ENCODE measurements at places on chromosomes 2 and 18.

DNA sequence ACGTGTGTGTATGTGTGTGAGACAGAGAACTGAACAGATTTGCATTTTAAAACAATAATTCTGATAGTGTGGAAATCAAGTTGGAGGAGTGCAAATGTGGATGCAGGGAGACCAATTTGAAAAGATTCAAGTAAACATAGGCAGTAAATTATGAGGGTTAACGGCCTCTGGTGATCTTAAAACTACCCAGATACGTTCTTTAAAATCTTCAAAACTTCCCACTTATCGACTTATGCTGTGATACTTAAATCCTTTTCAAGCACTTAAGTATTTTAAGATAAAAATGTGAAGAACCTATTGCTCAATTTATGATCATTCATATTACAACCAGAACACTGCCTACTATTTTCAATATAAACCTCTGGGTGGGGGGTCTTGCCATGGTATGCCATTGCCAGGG lies 37.7 kb upstream of the CDC42EP3 start:
- no peak for DNase-seq

DNA sequence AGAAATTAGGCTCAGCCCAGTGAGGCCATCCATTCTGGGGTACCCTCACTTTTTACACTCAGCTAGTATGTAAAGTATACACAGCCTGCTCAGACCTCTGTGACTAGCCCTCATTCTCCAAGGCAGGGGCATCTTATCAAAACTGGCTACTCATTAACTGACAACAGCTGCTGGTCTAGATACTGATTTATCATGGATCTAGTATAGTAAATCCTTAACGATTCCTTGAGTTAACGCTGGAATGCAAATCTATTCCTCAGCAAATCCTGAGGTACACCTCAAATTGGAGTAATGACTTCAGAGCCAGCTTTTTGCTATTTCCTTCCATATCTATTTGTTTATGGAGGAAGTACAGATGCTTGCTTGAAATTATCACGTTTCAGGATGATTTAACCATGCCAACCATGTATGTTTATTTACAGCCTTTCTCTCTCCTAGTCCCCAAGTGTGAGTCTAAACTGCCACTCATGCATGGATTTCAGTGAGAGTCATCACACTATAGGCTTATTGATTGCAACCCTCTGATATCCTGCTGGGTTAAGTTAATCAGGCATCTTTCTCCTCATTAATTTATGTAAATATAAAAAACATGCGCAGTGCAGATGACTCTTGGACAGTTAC lies 70.2 kb upstream of the DOK6 start:
- DNase-seq = no peak

DNA sequence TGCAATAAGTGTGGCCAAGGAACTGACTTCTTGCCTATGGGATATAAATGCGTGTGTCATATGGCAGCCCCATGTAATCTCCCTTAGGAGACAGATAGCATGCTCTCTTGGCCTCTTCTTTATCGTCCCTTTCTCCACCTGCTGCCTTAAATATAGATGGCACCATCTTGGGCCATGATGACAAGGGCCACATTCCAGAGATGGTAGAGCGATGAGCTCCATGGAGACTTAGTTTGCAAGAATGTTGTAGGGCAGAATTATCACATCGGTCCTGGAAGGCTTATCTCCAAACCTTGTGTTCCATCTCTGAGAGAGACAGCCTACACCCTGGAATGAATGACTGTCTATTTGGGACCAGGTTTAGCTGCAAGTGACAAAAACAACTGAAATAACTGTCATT lies 536.7 kb downstream of the TNS1 start:
- DNase-seq = no peak

- no peak for DNase-seq
These were observed 55.2 kb downstream of the RASGRP3 start for GRCh38 chr2:33531549-33532059.

GRCh38 chr2:128378231-128379020 lies 59.8 kb upstream of the HS6ST1 start:
- DNase-seq = no peak

DNA sequence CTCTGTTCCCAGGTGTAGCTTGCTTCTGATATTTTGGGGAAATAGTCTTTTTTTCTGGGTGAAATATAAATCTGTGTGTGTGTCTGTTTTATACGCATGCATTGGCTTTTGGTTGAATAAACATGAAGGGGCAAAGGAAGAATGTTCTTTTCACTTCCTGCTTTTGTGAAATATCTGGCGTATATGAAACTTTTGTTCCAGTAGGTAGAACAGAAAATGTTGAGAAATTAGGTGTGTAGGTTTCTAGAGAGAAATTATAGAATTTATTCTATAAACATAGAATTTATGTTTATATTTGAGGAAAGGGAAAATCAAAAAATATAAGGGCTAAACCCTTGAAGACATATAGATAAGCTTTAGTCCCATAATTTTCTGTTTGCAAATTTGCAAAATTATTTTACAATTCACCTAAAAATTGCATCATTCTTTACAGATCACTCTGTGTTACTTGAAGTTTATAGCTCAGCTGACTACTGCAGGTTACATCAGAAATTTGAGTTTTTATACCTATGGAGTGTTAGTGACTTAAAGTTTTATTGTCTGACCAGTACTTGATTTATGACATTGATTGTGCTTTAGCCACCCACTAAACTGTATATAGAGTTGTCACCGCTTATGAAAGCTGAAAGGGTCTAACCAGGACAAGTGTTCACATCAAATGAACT lies 116.1 kb downstream of the FAM117B start:
- no peak for DNase-seq

- no peak for DNase-seq
These were observed 547.2 kb downstream of the ZNF804A start for GRCh38 chr2:185145316-185146121.

- no peak for DNase-seq
These were observed 11.3 kb downstream of the RMP24 start for GRCh38 chr18:35983818-35984217.

DNA sequence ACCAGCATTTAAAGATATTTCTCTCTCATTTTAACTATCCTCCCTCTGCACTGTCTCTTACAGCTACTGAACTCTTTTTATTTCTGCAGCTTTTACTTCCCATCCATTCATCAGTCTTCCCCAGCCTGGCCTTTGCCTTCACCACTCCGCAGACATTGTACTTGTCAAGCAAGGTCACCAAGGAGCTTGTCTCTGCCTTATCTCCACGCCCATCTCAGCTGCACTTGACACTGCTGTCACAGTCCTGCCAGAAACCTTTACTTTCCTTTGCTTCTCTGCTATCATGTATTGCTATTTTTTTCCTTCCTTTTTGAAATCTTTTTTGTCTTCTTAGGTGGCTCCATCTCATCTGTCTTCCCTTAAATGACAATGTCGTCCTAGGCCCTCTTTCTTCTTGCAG lies 147.0 kb downstream of the VWC2L start:
- DNase-seq = no peak

- no peak for DNase-seq
These were observed 8.1 kb upstream of the CCL20 start for GRCh38 chr2:227805578-227805977.

DNA sequence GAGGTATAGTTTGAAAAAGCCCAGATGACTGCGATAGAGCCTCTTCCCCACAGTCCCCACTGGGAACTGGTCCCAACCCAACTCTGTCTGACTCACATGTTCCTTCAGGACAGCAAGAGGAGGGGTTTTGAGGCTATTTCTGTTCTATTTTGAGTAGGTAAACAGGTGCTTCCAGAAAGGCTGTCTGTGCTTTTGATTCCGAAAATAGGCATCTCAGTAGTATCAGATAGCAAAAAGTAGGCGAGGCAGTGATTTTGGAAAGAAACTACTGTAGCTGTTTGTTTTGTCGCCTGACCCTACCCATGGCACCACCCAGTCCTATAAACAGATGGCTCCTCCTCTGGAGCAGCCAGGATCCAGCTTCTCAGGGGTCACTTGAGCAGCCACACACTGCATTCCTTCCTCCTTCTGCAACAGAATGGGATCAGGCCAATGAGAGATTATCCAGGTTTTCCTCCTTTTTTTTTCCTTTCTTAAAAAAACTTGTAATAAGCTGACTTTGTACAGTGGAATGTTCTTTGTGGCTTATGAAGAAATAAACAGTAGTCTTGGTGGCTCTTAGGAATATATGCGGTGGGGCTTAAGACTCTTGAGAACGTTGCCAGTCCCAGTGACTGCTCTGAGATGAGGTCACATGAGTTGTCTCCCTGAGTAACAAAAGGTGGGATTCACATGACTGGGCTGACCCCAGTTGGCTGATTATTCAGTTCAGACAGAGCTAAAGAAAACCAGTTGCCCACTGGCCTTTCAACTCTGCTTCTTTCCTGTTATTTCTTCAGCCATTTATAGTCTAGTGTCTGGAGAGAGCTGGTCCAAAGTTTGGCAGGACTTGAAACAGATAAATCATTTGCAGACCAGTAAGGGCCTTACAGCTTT lies 98.6 kb downstream of the KCNS3 start:
- DNase-seq = no peak

DNA sequence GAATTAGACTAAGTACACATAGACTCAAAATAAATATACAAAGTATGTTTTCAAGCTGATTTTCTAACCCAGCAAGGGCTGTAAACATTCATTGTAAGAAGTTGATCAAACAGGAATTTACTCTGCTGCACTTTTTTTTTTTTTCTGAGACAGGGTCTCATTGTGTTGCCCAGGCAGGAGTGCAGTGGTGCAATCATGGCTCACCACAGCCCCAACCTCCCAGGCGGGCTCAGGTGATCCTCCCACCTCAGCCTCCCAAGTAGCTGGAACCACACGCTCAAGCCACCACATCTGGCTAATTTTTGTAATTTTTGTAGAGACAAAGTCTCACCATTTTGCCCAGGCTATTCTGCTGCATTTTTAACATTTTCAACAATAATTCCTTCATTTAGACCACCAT lies 8.3 kb upstream of the CFLAR start:
- DNase-seq = no peak

DNA sequence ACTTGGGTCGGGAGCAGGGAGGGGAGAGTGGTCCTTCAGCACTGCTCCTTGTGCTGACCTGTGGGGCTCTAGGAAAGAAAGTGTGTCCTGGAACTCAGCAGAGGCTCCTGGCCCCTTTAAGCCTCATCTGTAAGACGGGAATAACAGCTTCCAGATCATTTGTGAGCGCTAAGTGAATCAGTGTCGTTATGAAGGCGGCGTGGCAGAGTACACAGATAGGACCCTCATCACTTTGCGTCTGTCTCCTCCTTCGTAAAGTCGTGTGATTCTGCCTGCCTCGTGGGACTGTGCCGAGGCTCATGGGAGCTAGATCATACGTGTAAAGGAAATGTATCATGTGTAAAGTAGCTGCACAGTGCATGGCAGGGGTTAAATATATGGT lies 18.6 kb downstream of the COLEC11 start:
- DNase-seq = no peak

GRCh38 chr18:7020995-7021777 lies 96.4 kb downstream of the LAMA1 start:
- no peak for DNase-seq

DNA sequence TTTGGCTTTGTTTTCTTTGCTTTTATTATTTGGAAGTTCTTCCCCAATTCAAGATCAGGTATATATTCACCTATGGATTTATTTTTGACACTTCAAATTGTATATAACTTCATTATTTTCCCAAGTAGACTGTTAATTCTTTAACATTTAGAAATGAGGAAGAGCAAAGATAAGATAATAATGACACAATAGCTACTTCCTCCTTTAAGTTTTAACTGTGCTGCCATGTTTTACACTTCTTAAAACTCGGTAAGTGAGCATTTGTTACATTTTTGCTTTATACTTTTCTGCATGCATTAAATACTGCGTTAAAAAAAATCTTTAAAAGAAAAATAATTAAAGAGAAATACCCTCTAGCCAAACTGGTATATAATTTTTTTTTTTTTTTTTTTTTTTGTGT lies 32.5 kb downstream of the SLC66A3 start:
- no peak for DNase-seq

DNA sequence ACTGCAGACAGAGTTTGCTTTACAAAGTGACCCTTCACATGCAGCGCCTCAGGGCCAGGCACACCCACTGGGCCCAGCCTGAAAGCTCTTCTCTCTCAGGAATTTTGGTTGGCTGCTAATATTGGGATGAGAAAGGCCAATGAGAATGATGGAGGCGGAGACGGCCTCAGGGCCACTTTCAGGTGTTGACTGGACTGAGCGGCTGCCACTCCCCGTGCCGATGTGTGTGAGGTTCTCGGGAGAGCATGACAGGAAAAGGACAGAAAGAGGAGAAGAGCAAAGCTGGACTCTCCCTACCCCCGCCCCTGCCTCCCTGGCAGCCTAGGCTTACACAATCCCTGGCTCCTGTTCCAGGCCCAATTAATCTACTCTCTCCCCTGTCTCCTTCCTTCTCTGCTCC lies 155.7 kb downstream of the CELF4 start:
- peak; percentile 44 for DNase-seq

GRCh38 chr2:123095219-123095835 lies 929.8 kb upstream of the CNTNAP5 start:
- DNase-seq = no peak

GRCh38 chr2:8408560-8409460 lies 273.0 kb upstream of the ID2 start:
- DNase-seq = no peak

DNA sequence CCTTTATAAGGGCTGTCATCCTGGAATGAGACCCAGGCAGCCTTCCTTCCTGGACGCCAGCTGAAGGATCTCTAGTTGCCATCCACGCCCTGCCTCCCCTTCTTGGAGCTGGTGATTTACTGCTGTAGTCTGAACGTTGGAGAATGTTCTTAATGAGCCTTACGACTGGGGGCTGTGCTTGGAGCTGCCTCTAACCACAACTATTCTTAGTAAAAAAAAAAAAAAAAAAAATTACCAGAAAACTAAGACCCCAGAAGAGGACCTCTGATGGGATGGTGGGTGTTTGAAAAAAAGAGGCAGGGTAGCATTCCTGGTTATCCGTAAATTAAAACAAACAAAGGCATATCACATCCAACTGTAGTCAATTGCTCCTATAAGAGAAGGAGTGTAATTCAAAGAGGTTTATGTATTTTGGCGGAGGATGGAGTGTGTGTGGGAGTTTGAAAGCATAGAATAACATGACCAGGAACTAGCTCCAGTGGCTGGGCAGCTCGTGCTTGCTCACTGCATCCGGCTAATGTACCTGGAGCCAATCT lies 105.4 kb downstream of the QPCT start:
- DNase-seq = no peak
